ENCODE measurements at places on chromosomes 7 and 10.
A peak's percentile ranks its signal among the peaks of the same experiment; 100 is the strongest.

GRCh38 chr10:82266438-82266837, 391.4 kb downstream of the NRG3 start:
- peak; percentile 1 for DNase-seq

DNA sequence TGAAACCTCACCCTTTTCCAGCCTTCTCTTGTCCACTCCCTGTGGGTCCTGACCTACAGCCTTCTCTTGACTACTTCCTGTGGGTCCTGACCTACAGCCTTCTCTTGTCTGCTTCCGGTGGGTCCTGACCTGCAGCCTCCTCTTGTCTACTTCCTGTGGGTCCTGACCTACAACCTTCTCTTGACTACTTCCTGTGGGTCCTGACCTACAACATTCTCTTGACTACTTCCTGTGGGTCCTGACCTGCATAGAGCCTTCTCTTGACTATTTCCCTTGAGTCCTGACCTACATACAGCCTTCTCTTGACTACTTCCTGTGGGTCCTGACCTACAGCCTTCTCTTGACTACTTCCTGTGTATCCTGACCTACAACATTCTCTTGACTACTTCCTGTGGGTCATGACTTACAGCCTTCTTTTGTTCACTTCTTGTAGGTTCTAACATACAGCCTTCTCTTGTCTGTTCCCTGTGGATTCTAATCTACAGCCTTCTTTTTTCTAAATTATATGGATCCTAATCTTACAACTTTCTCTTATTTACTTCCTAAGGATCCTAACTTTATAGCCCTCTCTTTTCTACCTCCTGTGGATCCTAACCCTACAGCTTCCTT, 36.5 kb downstream of the C10orf71 start:
- no peak for DNase-seq

DNA sequence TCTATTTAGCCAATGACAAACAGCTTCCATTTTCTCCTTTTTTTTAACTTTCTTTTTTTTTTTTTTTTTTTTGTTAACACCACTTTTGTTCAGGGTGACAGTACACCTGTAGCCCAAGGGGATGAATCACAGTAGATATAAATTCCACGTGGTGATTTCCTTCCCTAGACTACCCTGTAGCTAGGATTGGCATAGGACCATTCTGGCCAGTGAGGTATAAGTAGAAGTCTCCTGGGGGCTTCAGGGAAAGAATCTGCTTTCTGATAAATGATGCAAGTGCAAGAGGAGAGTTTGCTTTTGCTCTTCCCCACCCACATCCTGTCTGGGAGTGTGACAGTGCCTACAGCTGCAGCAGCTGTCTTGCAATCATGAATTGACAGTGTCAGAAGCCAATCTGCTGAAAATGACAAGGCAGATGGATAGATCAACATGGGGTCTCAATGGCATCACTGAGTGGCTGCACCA, 63.2 kb upstream of the TOMM7 start:
- DNase-seq = no peak

GRCh38 chr7:95446618-95447017, 11.8 kb upstream of the PON2 start:
- no peak for DNase-seq

DNA sequence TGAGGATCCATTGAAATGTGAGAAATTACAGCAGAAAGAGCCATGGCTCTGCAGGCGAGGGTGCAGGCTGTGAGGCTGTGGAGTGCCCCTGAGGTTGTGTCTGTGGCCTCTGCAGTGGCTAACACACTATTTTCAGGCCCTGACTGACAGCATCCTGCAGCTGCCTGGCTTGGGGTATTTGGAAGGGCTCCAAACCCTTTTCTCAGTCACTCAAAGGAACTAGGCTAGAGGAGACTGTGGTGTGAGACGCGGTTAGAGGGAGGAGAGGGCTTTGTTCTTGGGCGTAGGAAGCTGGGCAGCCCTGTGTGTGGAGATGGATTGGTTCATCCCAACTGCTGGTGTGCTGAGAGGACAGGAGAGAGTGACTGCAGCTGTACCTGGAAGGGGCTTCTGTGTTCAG, 134.9 kb downstream of the RAMP3 start:
- DNase-seq = no peak

DNA sequence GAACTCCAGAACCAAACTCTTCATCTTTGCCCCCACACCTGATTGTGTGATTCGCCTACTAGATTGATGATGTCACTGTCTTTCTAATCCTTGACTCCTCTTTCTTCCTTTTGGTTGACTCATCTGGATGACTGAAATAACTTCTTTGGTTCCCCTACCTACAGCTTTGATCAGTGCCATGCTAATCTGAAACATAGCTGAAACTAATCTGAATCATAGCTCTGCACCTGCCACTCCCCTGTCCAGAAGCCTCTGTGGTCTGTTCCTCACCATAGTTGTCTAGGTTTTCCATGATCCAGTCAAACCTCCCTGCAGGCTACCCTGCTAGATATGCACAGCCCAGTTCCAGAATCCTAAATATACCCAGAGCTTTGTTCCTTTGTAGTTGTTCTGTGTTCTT, 51.9 kb downstream of the ZNF365 start:
- DNase-seq = peak; percentile 62

- DNase-seq = no peak
Observed at GRCh38 chr10:129459762-129460539, 7.1 kb upstream of the MGMT start.

DNA sequence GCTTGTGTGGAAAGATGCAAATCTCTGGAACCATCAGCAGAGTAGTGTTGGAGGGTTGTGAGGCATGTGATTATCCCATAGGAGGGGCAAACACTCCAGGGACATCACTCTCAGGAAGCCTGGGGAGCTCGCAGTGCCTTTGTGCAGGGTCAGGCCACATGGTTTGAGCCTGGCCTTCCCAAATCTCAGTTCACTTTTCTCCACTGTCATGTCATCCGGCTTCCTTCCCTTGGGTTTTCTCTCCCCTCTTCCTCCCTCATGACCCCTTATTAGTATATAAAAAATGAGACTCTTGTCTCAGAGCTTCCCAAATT, 20.4 kb downstream of the TSPAN14 start:
- no peak for DNase-seq

- DNase-seq = no peak
Observed at GRCh38 chr10:124351481-124352220, 67.1 kb downstream of the OAT start.

- DNase-seq = no peak
Observed at GRCh38 chr7:14858410-14858809, 44.1 kb downstream of the DGKB start.

GRCh38 chr7:41255716-41256115, 447.2 kb downstream of the INHBA start:
- DNase-seq = peak; percentile 20

GRCh38 chr10:30581779-30582380, 47.7 kb downstream of the LYZL2 start:
- peak; percentile 61 for DNase-seq

GRCh38 chr7:79199961-79200360, 253.5 kb downstream of the MAGI2 start:
- peak; percentile 53 for DNase-seq

DNA sequence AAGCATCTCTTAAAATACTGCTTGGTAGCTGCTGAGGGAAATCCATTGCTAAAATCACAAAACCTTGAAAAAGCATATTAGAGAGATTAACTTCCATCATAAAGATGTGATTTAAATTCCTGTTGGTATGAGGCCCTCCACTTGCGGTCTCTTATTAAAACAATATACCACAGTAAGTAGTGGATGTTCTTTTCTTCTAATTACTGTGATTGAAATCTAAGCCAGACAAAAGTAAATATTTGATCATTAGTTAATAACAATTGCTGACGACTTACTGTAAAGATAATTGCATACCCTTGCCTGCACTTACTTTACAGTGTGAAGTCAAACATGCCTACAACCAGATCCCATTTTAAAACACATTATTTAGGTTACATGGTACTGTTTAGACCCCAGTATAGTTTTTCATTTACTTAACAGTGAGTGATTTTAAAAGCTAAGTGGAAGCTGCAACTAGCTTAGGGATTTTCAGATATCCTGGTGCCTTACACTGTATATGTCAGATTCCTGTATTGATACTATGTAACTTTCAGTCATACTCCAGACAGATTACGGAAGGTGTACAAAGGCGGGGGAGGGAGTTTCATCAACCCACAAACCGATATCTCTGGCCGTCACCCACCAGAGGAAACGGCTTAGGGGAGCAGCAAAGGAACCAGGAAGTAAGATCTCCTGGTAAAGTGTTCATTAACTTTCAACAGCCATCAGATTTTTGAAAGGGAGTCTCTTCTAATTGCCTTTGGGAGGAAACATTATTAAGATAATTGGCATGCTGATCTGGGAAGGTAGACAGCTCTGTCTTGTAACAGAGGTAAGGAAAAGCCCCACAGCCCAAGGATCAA, 986 bp downstream of the NRP1 start:
- DNase-seq = peak; percentile 46

- DNase-seq = peak; percentile 14
Observed at GRCh38 chr10:33410096-33410859, 75.8 kb upstream of the NRP1 start.

DNA sequence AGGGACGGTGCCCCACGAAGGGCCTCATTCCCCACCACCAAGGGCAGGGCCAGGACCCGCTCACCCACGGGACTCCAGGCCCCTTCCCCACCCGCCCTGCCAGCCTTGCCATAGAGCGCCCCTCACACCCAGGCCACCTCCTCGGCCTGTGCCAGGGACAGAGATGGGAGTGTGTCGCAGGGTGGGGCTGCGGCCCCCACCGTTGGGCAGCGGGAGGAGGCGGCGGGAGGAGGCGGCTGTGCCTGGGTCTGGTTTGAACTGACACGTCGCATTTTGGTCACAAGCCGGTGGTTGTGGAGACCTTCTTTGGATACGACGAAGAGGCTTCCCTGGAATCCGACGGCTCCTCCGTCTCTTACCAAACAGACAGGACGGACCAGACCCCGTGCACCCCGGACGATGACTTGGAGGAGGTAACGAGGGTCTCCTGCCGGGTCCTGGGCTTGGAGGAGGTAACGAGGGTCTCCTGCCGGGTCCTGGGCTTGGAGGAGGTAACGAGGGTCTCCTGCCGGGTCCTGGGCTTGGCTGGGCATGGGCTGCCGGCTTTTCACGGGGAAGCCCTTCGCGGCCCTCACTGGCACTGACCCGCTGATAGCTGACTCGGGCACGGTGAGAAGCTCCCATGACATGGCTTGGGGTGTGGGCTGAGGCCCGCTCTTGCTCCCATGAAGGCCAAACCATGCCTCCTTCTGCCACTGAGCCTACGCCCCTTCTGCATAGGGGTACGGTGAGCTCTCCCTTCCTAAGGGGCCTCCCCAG, 46.4 kb upstream of the DPYSL4 start:
- no peak for DNase-seq

- DNase-seq = no peak
Observed at GRCh38 chr7:138843632-138844580, 45.9 kb upstream of the ATP6V0A4 start.

GRCh38 chr10:128160297-128160711, 34.1 kb upstream of the MKI67 start:
- no peak for DNase-seq

DNA sequence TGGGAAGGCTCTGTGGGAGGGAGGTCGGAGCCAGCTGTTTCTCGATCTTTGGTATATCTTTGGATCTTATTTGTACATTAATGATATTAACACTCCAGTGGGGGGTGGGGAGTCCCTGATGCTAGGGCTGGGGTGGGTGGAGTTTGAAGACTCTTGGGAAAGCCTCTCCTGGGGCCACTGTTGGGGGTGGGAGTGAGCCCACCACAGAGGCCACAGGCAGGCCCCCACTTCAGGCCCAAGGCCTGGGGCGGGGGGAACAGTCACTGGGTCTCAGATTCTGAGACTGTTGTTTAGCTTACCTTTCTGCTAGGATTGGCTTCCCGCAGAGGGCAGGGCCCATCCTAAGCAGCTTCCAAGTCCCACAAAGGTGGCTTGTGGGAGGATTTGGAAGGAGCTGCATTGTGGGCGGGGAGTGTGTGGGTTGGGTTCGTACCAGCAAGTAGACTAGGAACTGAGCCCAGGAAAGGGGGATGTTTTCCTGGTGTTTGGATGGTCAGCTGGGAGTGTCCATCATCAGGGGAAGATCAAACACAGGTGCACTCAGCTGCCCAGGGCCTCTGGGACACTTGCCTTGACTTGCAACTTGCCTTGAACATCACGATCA, 11.9 kb downstream of the YKT6 start:
- no peak for DNase-seq

- DNase-seq = no peak
Observed at GRCh38 chr10:5895804-5896203, 5.8 kb downstream of the FBH1 start.

DNA sequence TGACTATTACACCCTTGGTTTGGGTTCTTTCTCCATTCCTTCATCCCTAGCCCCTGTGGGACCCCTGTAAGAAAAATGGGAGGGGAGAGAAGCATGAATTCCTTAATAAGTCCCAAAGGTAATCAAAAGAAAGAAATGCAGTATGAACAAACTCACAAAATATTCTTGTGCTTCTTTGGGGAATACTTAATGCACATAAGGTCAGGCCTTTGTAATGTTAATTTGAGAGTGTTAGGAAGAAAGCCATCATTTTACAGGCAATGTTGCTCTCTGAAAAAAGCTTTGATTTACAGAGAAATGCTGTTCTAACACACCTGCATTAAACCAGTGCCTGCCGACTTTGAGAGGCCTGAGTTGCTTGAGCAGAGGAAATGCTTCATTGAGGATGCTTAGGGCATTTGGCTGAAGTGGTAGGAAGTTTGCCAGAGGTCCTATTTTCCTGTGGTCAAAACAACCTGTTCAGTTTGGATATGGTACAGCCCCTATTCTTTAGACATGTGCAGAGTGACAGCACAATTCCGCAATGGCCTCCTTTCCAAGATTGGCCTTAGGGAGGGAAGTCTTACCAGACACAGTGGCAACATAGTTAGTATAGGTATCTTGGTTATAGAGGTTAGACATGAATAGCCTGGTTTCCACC, 643.4 kb downstream of the AUTS2 start:
- DNase-seq = no peak

GRCh38 chr7:107206136-107206535, 37.3 kb downstream of the HBP1 start:
- no peak for DNase-seq

DNA sequence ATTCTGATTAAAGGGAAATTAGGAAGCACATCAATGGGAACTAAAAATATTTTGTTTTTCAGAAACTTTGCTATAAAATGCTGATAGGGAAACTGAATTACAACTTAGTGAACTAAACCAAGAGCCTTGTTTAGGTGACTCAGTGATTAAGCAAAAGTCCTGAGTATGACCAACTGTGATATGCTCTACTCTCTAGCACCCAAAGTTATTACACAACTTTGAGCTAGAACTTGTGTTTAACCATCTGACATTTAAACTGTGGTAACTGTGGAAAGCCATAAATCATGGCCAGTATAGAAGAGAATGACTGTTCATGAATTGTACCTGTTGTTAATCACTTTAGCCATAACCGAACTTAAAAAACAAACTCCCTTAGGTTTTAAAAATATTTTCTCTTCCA, 127.4 kb downstream of the ZNF365 start:
- peak; percentile 69 for DNase-seq

All from GM23248 (cell line).